ENCODE measurements at places on chromosomes 6 and 20. TPM values are rescaled to one million over a fixed set of nuclear protein-coding genes. Genes with fewer than 3 reads are reported as not detected.

DNA sequence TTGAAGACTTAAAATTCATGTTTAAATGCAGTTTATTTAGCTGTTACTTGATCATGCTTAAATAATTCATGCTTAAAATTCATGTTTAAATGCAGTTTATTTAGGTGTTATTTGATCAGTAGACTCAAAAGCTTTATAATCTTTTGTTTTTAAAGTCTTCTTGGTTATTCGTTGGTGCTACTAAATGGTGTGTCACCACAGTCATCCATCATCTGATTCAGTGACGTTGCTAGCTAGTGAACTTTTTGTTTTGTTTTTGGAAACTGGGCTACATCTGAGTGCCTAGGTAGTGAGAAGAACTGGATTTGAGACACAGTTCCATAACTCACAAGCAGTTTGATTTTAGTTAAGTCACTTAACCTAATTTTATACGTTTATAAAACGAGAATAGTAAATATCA lies 20.9 kb downstream of the SCAF8 start:
- peaks cover 2% of the 10 kb centered on the region for H3K36me3 ChIP-seq
- no peak overlapping the region for H3K4me3 ChIP-seq
- peaks cover 1% of the 10 kb centered on the region for H3K4me1 ChIP-seq
- H3K27ac ChIP-seq, result no peak overlapping the region
- H3K27me3 ChIP-seq, result no peaks in the 10 kb centered on the region

Gene SLCO4A1
- 0.56 TPM for total RNA-seq

DNA sequence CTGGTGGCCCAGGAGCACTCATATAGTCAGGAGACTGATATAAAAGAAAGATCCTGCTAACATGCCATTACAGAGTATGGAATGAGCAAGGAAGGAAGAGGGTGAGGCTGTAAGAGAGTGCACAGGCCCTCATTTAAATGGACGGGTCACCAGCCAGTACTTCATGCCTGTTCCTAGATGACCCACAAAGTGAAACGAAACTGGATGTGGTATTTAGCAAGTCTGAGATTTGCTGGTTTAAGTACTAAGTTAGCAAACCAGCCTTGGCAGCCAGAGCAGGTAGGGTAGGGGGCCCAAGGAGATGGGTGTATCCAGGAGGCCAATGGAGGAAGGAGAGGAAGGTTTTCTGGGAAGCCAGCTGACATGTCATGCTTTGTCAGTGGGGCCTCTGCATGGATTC lies 15.9 kb downstream of the NT5E start:
- H3K27ac ChIP-seq, result peak overlapping the region; percentile 54
- no peak overlapping the region for H3K4me3 ChIP-seq
- H3K27me3 ChIP-seq, result no peaks in the 10 kb centered on the region
- DNase-seq, result no peak

- no peak overlapping the region for H3K4me3 ChIP-seq
- no peaks in the 10 kb centered on the region for H3K36me3 ChIP-seq
- H3K27ac ChIP-seq, result no peak overlapping the region
Measured at GRCh38 chr20:699811-700338, 24.3 kb upstream of the SCRT2 start.

- no peak for DNase-seq
- H3K4me3 ChIP-seq, result no peak overlapping the region
- H3K27ac ChIP-seq, result no peak overlapping the region
- peaks cover 7% of the 10 kb centered on the region for H3K27me3 ChIP-seq
- H3K36me3 ChIP-seq, result no peaks in the 10 kb centered on the region
Measured at GRCh38 chr6:53614676-53615075, 50.9 kb downstream of the KLHL31 start.

Gene RAET1L
- not detected for total RNA-seq

GRCh38 chr20:43191946-43192863 lies 2.5 kb upstream of the PTPRT start:
- no peak for DNase-seq
- H3K27ac ChIP-seq, result no peak overlapping the region
- H3K27me3 ChIP-seq, result peaks cover 18% of the 10 kb centered on the region
- H3K4me1 ChIP-seq, result no peaks in the 10 kb centered on the region

- H3K4me3 ChIP-seq, result no peak overlapping the region
- H3K27ac ChIP-seq, result peak overlapping the region; percentile 57
- H3K36me3 ChIP-seq, result no peaks in the 10 kb centered on the region
- peaks cover 11% of the 10 kb centered on the region for H3K4me1 ChIP-seq
- H3K27me3 ChIP-seq, result peaks cover 35% of the 10 kb centered on the region
Measured at GRCh38 chr20:57582029-57582378, 21.1 kb downstream of the PCK1 start.

- H3K36me3 ChIP-seq, result peaks cover 7% of the 10 kb centered on the region
- no peaks in the 10 kb centered on the region for H3K27me3 ChIP-seq
- peak overlapping the region; percentile 79 for H3K4me3 ChIP-seq
- H3K4me1 ChIP-seq, result peaks cover 17% of the 10 kb centered on the region
Measured at GRCh38 chr6:2765896-2766766, 938 bp downstream of the WRNIP1 start.

- no peak overlapping the region for H3K4me3 ChIP-seq
- H3K36me3 ChIP-seq, result no peaks in the 10 kb centered on the region
- H3K4me1 ChIP-seq, result no peaks in the 10 kb centered on the region
- H3K27ac ChIP-seq, result no peak overlapping the region
Measured at GRCh38 chr20:58088625-58089024, 139.8 kb downstream of the ANKRD60 start.

Gene NFKBIL1
- 10.8 TPM for total RNA-seq

Gene TPMT
- total RNA-seq, result 22.2 TPM

Gene PPIL6
- 0.18 TPM for total RNA-seq

Gene MMUT
- total RNA-seq, result 15.3 TPM

DNA sequence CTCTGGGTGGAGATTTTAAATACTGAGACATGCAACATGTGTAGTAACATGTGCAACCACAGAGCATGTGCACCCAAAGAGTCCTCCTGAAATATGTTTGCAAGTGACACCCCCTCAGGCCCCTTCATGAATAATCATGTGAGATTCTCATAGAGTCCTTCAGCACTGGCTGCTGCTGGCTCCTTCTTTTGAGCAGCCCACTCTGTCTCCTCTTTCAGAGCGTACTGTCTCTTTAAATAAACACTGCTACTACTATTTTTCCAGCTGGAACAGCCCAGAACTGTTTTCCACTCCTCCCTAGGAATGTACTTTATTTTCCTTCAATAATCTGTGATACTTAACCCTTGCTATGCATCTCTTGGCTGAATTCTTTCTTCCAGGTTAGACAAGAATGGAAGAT lies 42.0 kb downstream of the HLA-DRB5 start:
- H3K27ac ChIP-seq, result no peak overlapping the region
- no peaks in the 10 kb centered on the region for H3K4me1 ChIP-seq
- H3K27me3 ChIP-seq, result no peaks in the 10 kb centered on the region
- H3K36me3 ChIP-seq, result no peaks in the 10 kb centered on the region

DNA sequence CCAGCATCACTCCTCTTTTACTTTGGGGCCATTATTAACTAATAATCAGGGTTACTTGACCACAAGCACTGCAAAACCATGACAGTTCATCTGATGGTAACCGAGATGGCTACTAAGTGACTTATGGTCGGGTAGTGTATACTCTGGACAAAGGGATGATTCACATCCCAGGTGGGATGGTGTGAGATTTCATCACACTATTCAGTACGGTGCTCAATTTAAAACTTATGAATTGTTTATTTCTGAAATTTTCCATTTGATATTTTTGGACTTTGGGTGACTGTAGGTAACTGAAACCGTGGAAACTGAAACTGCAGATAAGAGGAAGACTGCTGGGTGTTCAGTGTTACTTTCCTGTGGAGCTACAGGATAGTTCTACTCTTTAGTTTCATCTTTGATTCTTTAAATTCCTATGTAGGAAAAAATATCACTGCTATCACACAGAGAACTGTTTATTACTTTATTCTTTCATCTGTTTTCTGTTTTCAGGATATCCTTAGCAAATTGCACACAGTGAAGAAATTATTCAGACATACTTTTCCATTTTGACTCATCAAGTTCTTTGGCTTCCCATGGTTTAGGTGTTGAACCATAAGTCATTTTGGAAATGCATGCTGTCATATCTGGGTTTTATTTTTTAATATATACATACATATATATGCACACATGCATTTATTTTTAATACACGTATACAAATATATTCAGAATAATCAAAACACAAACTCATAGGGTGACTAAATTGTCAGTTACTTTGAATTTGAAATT lies 59.1 kb upstream of the C20orf144 start:
- H3K36me3 ChIP-seq, result peaks cover 8% of the 10 kb centered on the region
- H3K4me3 ChIP-seq, result no peak overlapping the region
- DNase-seq, result peak; percentile 50
- H3K4me1 ChIP-seq, result peaks cover 1% of the 10 kb centered on the region

DNA sequence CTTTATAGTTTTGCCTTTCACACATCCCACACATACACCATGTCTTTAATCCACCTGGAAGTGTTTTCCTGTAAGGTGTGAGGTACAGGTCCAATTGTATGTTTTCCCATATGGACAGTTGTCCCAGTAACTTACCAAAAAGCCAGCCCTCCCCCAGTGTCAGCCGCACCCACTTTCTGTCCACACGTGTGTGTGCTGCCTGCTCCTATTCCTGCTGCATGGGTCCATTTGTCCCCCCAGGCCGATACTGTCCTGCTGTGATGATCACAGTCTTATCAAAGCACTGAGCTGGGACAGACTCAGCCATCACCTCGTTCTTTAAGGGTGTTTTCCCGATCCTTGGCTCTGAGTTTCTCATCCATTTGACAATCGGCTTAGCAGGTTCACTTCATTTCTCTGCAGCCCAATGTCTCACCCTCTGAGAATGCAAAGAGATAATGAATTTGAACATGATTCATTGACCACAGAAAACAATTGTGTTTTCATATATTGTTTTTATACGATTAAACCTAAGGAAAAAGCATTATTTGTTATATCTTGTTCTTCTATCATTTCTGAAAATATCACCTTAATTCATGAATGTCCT lies 9.6 kb downstream of the VSX1 start:
- DNase-seq, result no peak
- H3K27ac ChIP-seq, result no peak overlapping the region
- no peaks in the 10 kb centered on the region for H3K4me1 ChIP-seq
